ENCODE measurements at places on chromosomes 12 and 14.

DNA sequence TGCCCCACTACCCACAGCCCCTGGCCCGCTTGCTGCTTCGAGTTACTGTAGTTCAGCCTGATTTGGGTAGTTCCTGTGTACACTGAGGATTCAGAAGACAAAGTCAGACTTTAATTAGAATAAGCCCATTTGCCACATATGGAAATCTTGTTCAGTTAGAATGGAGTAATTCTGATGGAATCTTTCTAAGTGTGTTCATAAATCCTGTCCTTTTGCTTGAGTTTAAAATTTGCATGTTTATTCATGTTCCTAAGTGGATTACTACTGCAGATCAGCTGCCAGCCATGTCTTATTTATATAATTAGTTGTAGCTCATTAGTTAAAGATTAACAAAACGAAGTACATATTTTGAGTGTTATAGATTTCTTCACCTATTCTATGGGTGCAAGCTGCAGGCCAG lies 504.5 kb downstream of the PCNX1 start:
- DNase-seq, result no peak

GRCh38 chr14:74501691-74502090 lies 8.1 kb downstream of the ISCA2 start:
- no peak for DNase-seq

DNA sequence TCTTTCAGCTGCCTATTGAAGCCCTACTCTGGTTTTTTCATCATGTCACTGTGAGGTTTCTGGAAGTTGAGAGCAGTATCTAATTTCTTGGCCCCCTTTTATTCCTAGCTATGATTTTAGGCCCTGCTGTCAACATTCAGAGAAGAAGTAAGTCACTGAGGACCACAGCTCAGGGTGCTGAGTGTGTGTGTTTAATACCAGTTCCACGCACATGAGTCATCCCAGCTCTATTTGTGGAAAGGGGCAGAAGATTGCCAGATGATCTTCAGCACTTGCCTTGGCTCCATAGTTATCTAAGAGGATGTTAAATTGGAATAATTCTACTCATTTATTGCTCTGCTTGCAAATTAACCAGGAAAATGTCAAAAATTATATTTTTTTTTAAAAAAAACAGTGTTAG lies 65.5 kb upstream of the SLC38A4 start:
- no peak for DNase-seq

GRCh38 chr14:97319691-97320090 lies 522.5 kb downstream of the VRK1 start:
- no peak for DNase-seq

GRCh38 chr12:125129591-125130255 lies 64.5 kb downstream of the AACS start:
- no peak for DNase-seq

- no peak for DNase-seq
Measured at GRCh38 chr12:109165599-109165998, 49.2 kb downstream of the ACACB start.

DNA sequence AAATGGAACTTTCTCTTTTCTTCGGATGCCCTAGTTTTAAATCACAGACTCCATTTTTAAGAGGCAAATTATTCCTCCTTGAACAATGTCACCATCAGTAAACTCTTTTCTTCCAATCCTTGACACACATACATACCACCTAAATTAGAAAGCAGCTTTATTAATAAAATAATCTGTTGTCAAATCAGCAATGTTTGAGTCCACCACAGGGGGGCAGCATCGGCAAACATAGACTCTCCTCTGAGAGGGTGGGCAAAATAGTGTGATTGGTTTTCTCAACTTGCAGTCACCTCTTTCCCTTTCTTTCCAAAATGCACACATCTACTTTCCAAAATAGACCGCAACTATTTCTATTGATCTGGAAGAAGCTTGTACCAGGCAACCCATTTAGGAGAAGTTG lies 438.4 kb upstream of the OR4E1 start:
- DNase-seq, result no peak
